ENCODE measurements at places on chromosomes 6 and 20.

- no peak for DNase-seq
These were observed 13.7 kb downstream of the LMBRD1 start for GRCh38 chr6:69783108-69783507.

DNA sequence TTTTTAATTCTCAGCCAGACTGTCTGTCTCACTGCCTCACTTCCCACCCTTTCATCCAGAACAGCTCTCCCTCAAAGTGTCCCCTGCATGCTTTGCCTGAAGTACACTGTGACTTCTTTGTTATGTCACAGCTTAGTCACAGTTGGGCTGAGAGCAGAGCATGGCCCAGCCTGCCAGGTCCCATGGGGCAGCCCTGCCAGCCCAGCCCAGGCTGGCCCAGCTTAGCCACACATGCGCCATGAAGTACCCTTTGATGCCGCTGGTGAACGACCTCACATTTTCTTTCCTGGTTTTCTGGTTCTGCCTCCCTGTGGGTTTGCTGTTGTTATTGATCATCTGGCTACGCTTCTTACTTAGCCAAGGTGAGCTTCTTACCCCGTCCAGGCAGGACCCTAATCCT lies at the start of gene ADIG:
Gene ADIG, plus strand, starts transcription at position 185 of the 400 bp plus-strand sequence. Its CDS starts 54 bp downstream, at position 239.
- no peak for DNase-seq

DNA sequence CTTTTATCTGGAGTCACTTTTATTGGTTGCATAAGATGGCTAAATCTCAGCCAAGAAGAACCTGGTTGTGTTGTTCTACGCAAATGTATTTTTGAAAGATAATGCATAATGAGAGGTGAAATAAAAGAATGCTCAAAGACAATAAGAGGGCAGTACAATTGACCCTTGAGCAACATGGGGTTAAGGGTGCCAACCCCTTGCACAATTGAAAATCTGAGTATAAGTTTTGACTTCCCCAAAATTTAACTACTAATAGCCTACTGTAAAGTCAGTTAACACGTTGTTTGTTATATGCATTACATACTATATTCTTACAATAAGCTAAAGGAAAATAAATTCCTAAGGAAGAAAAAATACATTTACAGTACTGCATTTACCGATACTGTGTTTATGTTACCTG lies 5.9 kb downstream of the RNF146 start:
- no peak for DNase-seq

GRCh38 chr20:36941401-36941835 lies 10.1 kb downstream of the SAMHD1 start:
- DNase-seq: peak; percentile 53

GRCh38 chr6:76631622-76632021 lies 559.2 kb upstream of the IMPG1 start:
- DNase-seq: no peak
